ENCODE measurements at places on chromosomes 6 and 20.

GRCh38 chr6:166739976-166740318 is 112.9 kb upstream of the RPS6KA2 start:
- DNase-seq = no peak

DNA sequence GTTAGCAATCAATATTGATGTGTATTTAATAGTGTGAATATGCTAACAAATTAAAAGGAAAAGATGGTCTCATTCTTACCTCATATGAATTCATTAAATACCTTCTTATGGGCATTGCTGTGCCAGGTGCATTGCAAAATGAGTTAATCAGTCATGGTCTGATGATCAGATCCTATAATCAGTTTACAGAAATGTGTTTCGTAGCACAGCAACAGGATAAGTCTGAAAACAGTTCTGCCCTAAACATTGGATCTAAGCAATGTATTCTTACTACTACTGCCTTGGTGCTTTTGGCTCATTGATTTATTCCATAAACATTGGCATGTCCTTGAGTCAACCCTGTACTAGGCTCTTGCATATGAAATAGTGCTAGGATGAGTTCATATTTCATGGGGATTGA is 417.0 kb upstream of the JAG1 start:
- DNase-seq = no peak

DNA sequence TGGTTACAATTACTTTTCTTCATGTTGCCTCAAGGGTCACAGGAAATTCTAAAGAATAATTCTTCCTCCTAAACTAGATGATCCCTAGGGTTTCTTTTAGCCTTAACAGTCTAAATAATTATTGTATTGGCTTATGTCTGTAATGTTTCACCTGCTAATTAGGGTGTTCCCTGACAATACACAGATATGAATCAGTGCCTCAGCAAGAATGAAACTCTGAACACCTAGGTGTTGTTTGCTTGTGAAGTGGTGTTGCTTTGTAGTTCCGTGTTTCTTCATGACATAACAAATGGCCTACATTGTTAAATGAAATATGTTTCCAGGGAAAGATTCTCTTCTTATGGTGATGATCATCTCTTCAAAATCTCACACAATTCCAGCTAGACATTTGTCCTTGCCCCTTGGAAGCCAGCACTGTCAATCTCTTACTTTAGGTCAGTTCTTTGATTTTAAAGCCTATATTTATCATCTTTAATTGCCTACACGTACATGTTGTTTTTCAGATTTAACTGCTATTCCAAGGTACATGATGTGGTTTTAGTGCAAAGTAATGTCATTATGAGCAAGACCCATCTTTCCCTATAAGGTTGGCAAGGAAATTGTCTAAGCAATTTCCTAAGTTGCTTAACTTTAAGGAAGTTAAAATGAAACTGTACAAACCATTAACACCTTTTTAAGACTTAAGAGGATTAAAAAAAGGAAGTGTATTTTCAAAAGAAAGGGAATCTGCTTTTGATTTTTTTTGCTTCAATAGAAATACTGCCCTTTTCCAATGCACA is 111.9 kb downstream of the TBC1D7 start:
- no peak for DNase-seq

DNA sequence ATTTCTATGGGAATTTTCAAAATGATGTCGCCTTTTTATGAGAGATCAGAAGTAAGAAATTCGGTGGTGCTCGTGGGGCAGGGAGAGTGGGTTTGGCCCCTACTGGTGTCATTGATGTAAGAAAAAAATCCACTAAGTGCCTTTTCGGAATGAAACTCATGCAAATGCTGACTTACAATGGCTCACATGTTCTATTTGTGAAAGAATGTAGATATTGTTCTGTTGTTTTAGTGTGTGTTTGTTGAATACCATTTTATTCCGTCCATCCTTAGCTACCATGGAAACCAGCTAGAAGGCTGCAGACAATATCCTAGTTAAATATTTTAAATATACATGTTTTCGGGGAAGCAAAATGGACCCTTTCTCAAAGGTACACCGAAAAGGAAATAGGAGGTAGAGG is 304.9 kb downstream of the TAF4 start:
- no peak for DNase-seq

- no peak for DNase-seq
Measured at GRCh38 chr6:26230351-26230750, 134.6 kb upstream of the BTN3A2 start.

GRCh38 chr6:47854971-47855370 is 73.1 kb downstream of the OPN5 start:
- DNase-seq = no peak

GRCh38 chr20:5580940-5581708 is 169.1 kb upstream of the SHLD1 start:
- DNase-seq = no peak

DNA sequence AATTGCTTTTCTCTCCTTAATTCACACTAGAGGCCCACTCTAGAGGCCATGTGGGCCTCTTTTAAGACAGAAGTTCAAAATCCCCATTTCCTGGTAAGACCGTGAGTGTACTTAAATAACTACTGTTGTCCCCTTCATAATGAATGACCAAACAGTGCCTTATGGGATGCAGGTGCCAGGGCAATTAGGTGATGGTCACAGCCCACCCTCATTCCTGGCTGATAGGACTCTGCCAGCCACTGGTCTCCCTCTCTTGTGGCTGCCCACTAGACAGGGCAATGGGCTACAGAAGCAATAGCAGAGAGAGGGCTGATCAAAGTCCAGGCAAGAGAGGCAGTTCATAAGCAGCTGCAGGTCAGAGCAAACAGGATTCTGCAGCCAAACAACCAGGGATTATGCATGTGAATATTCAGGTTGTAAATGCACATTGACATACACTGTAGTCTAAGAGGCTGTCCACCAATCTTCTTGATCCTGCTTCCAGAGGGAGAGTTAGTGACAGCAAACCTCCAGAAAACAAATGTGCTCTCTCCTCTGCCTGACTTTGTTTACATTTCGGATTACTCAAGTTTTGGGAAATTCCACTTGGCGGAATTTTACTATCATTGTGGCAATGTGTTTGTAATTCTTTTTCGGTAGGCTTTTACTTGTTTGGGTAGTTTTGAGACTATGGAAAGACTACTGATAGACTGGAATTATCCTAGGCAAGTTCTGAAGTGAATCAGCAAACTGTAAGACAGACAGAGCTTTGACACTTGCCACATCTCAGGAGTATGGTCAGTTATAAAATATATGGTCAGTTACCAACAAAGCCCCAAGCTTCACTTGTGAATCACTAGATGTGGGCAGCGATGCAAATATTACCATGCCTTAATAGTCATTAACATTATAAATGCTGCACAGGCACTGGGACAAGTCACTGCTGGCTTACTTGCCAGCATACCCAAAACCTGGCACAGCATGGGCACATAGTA is 12.8 kb downstream of the PTPRK start:
- DNase-seq = no peak

DNA sequence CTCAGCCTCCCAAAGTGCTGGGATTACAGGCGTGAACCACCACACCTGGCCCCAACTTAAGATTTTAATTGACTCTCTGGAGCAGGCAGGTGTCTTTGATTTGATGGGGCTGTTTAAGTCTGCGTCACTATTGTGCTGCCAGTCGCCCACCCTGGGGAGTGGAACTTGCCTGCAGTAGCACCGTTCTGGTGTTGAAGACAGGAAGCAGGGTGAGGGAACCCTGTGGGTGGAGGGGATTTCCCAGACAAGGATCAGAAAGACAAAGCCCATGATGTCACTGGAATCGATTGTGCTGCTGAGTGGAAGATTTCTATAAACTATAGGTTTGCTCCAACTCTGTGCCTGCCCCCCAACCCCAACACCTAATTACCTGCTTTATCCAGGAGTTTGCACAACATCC is 11.0 kb downstream of the ALDH8A1 start:
- DNase-seq = peak; percentile 32

GRCh38 chr6:30493643-30494250 is 4.4 kb downstream of the HLA-E start:
- DNase-seq = no peak

- DNase-seq = no peak
Measured at GRCh38 chr6:168815229-168815628, 374.2 kb downstream of the SMOC2 start.

DNA sequence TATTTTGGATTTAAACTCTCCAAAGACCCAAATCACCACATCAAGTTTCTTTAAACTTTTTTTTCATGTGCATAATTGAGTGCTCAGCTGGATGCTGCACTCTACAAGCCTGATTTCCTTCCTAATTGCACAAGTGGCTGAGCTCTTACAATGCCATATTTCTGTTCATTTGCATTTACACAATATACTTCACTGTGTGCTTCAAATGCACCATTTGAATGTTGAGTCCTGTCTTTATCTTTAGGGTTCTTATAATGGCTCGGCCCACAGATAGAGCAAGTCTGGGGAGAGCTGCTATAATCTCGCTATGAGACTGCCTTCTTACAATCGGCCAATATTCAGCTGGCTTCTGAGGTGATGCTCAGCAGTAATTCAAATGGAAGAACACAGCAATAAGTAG is 200.6 kb upstream of the MAP3K7 start:
- DNase-seq = no peak

DNA sequence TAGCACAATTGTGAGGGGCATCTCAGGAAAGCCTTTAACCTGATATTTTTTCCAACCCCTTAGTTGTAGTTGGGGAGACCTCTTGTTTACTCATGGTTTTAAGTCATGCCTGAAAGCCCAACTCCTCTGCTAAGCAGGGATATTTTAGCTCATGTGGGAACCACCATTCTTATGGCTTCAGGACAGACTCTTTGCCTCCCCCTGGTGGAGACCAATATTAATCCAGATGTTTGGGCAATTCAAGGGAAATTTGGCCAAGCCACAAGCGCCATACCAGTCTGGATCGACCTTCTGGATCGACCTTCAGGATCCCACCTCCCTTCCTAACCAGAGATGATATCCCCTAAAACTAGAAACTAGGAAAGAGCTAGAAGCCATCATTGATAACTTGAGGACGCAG is 211.2 kb downstream of the C6orf118 start:
- no peak for DNase-seq

DNA sequence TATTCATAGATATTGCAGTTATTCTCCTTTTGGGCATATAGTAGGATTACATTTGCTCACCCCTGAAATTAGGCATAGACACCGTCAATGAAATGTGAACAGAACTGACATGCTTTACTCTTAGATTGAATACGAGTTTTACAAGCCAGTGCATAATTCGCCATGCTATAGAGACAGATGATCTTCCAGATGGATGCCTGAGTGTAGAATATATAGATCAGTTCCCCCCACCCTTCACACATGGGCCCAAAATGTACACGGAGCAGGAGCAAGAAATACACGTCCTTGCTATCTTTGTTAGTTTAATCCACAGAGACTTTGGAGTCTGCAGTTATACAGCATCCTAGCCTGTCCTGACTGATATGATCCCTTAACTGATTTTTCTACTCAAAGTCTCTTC is 47.4 kb downstream of the LAMA2 start:
- DNase-seq = no peak

- no peak for DNase-seq
Measured at GRCh38 chr6:150293423-150294173, 75.2 kb upstream of the IYD start.

DNA sequence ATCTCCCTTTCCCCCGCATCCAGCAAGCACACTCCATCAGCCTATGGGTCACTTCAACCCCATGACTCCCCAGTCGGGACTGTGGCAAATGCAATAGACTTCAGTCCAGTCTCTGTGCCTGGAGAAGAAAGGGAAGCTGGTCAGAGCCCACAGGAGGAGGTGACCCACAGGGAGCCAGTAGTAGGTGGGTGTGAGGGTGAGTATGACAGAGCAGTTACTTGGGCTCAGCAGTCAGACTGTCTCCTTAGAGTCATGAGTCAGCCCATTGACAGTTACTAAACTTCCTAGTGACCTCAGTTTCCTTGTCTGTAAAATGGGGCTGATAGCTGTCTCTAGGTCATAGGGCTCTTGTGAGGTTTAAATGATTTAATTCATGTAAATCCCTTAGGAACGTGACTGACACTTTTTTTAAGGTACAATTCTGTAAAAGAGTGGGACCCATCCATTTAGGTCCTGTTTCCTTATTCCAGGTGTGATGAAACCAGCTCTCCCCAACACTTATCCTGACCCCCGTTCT is 33.9 kb upstream of the HLA-C start:
- DNase-seq = no peak

GRCh38 chr20:17910828-17911294 is 57.7 kb downstream of the SNX5 start:
- no peak for DNase-seq

- no peak for DNase-seq
Measured at GRCh38 chr6:113397236-113397635, 459.9 kb upstream of the MARCKS start.

GRCh38 chr6:134065706-134066105 is 13.3 kb upstream of the SLC2A12 start:
- DNase-seq = peak; percentile 2

All from activated CD4-positive, alpha-beta T cell treated with anti-CD3 and anti-CD28 coated beads, Interleukin-2, amount 50 U/mL, for 24 hours (primary cell).